ENCODE measurements at places on chromosomes 5 and 9. TPM values are rescaled to one million over a fixed set of nuclear protein-coding genes. Genes with fewer than 3 reads are reported as not detected.

The SLC34A1 gene
- total RNA-seq = not detected

The SH3TC2 gene
- 0.47 TPM for total RNA-seq

DNA sequence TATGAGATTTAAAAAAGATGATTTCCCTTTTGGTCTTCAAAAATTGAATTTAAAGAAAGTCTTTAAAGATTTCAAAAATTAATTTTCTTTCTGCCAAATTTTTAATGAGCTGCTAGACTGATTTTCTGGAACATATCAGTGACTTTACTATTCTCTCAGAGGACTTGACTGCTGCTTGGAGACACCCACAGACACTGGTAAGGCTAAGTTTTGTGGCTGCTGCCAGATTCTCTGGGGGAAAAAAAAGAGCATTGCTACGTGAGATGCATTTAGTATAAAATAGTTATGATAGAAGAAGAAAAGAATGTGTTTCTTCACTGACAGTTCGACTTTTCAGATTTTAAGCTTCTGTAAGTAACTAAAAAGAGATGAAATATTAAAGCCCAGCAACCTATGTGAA, 193.3 kb upstream of the GRIN3A start:
- DNase-seq = no peak

The BARHL1 gene
- total RNA-seq = not detected

DNA sequence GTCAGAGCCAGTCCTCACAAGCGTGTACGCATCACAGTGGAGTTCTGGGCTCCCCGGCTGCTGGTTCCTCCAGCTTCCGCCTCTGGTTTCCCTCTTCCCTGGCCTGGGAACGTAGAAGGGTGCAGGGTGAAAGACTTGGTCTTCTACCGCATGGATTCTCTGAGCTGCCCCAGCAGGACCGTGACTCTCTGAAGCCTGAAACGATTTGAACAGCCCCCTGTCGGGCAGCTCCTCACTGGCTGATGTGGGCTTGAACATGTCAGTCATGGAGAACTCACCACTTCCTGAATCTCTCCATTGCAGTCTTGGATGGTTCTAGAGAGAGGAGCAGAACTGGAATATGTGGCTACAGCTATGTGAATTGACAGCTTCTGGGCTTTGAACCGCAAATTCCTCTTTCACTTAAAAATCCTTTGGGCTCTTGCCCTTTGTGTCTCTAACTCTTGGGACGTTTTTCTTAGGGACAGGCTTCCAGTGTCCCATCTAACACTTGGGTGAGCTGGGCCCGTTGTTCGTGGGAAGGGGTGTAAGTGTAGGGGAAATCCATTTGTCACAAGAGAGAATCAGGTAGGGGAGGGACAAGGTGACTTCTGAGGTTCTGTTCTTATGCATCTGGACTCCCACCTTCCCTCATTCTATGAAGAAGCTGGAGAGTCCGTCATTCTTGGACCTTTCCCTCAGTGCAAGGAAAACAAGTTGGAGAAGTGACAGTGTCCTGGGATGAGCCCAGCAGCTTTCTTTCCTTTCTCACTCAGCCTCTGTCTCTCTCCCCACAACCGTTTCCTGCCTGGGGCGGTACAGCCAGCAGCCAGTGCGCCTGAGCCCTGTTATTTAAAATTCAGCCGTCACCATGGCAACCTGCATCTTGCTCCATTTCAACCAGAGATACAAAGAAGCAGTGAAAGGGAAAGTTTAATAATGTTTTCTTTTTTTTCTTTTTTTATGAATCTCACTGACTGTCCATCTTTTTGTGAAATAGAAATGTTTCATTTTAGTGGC, 84.7 kb downstream of the PTTG1 start:
- DNase-seq = peak; percentile 43

DNA sequence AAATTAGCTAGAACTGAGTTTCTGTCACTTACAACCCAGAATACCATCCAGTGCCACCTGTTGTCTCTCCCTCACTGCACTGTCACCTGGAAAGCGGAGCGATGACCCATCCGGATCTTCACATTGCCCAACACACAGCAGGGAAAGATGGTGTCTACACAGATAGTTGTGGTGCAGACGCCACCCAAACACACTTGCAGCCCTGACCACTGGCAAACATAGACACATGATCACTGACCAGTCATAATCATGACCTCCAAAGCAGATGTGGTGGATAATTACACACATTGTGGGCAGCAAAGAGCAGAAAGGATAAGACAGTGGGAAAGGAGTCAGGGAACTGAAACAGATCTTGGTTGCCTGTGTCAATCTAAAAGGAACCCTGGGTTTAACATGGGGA, 64.7 kb downstream of the GABBR2 start:
- DNase-seq = no peak

The MRPS27 gene
- 35.6 TPM for total RNA-seq

GRCh38 chr9:4138180-4138579, 161.7 kb downstream of the GLIS3 start:
- DNase-seq = no peak

The PCDHGA7 gene
- 1.5 TPM for total RNA-seq

DNA sequence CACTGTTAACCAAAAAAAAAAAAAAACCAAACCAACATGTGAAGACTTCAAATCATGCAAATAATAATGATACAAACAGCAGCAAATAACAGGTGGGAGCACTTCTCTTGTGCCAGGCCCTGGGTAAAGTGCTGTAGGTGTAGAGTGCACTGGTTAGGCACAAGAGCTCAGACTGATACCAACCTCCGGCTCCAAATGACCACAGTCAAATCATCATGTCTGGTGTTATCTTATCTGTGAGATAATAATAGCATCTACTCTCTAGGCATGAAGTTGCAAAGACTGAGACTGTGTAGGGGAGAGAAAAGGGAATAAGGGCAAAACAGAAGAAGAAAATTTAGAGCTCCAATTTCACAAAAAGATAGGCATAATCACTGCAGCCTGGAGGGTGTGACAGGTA, 159.5 kb downstream of the ARL15 start:
- DNase-seq = no peak

DNA sequence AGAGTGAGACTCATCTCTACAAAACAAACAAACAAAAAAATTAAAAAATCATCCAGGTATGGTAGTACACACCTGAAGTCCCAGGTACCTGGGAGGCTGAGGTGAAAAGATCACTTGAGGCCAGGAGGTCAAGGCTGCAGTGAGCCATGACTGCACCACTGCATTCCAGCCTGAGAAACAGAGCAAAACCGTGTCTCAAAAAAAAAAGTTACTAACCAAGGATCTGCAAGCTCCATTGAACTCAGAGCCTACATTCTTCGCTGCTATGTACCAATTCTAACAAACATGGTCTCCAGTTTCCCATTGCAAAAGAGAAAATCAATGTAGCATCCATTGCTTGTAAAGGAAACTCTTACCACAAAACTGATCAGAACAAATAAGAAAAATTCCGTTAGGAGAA, 33.5 kb downstream of the MTMR12 start:
- no peak for DNase-seq

DNA sequence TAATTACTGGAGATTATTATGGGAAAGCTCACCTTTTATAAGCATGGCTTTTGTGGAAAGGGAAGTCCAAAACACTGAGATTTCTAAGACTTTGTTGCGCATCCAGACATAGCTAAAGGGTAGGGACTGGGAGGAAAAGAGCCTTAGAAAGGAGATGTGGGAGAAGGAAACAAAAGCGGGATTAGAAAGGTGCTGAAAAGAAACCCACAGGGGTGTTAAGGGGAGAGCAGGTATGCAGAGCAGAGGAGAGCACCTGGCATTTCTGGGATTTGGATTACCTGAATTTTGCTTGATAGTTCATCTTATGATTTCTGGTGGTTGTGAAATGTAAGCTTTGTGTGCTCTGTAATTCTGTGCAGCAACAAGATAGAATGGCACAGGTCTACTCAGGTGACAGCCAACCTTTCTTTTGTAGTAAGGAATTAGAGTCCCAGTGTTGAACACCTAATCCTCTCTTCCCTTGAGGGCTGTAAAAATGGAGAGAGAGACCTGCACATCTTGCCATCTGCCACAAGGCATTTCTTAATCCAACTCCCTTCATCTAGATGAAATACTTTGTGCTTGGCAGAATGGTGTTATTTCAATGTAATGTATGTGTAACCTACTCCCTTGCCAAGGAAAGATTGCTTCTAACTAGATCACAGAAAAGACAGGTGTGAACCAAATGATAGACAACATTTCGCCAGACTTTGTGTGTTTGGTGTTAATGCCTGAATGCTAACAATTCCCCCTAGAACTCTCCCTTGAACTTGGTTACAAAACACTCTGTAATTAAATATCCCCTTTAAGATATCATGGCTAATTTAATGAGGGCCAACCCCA, 47.4 kb downstream of the ATPSCKMT start:
- no peak for DNase-seq

The IL7R gene
- total RNA-seq = 3.0 TPM

DNA sequence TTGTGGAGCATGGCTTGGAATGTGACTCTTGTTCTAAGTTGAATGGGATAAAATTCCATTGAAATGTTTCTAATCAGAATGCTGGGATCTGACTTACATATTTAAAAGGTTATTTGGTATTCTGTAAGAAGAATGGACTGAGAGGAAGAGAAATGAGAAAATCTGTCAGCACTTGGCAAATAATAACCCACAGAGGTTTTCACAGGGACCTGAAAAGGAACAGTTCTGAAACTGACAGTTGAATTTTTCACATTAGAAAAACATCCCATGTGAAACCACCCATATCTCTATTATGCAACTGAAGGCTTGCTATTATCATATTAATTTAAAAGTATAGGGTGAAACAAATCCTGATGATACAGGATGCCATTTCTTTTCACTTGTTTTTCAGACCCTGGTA, 302.7 kb downstream of the EPB41L4A start:
- no peak for DNase-seq

DNA sequence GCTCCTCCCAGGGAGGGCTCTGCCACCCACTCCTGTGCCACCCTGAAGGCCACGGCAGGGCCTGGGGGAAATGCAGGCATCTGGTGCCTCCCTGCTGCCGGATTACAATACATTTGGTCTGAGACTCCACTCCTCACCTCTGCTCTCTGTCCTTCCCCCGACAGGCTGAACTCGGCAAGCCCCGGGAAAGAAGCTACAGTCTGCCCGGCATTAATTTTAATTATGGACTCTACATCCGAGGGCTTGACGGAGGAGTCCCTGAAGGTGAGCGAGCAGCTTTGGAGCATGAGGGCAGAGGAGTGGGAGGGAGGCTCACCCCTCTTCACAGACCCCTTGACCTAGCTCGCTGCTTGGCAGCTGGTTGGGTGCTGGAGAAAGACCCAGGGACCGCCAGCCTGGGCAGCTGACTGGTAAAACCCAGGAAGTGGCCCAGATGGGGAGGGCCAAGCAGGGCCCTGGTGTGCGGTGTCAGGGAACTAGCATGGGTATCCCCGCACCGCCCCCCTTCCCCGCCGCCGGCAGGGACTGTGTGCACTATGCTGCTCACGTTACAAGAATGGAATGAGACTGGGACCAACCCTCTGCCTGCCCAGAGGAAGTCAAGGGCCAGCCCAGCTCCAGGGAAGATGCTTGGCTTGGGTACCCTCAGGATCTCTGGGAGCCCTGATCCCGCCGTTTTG, 83.7 kb upstream of the BARHL1 start:
- no peak for DNase-seq

- DNase-seq = no peak
These were observed 122.5 kb downstream of the TMEM174 start for GRCh38 chr5:73295447-73295846.

The ZNF483 gene
- 2.9 TPM for total RNA-seq

GRCh38 chr5:133807348-133807747, 161.1 kb downstream of the C5orf15 start:
- no peak for DNase-seq

DNA sequence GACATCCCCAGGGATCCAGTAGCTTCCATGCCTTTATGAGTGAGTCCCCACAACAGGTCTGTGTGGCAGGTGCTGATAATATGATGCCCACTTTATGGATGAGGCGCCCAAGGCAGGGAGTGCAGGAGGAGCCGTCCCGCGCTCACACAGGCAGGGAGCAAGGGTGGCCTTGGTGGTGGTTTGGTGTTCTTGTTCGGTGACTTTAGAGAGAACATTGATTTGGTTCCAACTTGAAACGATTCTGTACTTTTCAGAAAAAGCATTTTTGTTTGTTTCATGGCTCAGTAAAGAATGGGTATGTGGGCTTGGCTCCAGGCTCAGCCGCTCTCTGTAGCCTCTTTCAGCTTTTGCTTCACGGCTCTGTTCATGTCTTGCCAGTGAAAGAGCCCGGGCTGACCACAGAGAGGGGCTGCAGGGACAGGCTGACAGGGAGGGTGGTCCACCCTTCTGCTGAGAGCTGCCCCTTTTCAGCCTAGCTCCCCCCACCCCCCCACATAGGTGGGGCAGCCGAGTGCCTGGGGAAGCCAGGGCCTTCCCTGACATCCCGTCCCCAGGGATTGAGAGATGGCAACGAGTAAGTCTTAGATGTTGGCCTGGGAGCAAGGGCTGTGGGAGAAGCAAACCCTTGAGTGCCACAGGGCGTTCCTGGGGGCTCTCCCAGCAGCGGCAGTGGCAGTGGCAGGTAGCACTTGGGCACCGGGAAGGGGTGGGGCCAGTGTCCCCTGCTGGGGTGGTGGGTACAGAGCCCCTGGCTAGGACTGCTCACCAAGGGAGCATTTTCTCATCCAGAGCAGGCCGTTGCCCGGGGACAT, 28.0 kb downstream of the NCS1 start:
- DNase-seq = no peak

DNA sequence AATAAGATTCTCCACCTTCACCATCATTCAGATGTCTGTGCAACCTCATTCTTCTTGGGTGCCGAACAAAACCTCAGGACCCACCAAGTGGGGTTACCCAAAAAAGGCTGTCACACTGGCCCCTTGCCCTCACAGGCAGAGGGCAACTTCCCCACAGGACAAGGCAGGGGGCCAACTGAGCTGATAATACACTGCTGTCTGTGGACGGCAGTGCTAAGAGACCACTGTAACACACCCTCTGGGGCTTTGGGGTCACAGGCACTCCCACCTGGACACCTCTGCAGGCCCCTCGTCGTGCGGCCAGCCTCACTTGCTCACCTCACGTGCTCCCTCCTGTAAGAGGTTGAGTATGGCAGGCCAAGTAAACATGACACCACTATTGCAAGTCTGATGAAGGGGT, 515.8 kb upstream of the COX7C start:
- DNase-seq = no peak

DNA sequence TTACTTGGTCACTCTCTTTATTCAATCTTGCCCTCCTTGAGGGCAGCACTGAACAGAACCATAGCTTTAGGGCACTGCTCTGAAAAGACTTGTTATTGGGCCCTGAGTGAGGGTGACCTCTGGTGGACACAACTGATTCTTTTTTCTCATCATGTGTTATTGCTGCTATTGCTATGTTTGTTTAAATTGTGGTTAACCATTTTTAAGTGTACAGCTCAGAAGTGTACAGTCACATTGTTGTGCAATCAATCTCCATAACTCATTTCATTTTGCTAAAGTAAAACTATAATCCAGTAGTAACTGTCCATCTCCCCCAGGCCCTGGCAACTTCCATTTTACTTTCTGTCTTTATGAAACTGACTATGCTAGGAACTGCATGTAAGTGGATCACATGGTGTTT, 351.1 kb upstream of the RIOK2 start:
- peak; percentile 34 for DNase-seq

The SHB gene
- 19.6 TPM for total RNA-seq

DNA sequence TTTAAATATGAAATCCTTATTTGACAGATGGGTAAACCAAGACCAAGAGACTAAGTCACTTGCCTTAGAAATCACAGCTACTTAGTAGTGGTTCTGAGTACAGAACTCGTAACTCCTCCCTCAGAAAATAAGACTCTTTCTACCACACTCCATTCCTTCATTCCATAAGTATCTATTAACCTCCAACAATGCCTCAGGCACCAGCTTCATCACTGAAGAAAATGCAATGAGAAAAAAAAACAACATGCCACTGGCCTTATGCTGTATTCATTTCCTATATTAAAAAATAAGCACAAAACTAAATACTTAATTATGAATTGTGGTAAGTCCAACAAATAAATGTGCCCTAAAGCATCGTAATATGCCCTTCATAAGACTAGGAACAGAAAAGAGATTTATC, 13.5 kb upstream of the FREM1 start:
- no peak for DNase-seq

The CFAP90 gene
- not detected for total RNA-seq
